GM10248 (cell line): ENCODE measurements at places on chromosomes 4 and X.

DNA sequence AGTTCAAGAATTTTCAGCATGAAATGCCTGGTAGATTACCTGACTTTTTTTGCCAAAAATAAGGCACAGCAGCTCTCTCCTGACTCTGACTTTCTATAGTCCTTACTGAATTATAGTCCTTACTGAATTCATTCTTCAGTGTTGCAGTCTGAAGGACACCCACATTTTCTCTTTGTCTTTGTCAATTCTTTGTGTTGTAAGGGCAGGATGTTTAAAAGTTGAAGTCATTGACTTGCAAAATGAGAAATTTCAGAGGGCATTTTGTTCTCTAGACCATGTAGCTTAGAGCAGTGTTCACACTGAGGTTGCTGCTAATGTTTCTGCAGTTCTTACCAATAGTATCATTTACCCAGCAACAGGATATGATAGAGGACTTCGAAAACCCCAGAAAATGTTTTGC is 168.0 kb downstream of the SOWAHB start:
- no peak for DNase-seq

DNA sequence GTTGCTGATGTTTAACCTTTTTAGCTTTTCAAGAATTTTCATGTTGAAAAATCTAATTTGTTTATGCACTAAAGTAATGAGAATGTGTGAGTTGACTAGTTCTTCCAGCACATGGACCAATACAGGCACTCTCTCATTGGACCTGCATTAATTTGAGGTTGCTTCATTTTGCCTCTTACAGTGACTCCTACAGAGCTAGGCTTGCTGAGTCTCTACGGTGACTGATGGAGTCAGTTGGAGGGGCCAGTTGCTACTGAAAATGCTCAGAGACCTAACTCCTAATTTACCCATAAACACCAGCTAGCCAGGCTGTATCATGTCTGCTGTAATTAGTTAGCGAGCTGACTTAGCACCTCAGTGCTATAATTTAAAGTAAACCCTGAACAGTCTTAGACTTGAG is 10.9 kb downstream of the MTHFD2L start:
- no peak for DNase-seq

GRCh38 chr4:8649631-8650361 is 57.2 kb downstream of the CPZ start:
- DNase-seq: no peak

- no peak for DNase-seq
Observed at GRCh38 chr4:71974681-71975080, 57.1 kb upstream of the NPFFR2 start.

DNA sequence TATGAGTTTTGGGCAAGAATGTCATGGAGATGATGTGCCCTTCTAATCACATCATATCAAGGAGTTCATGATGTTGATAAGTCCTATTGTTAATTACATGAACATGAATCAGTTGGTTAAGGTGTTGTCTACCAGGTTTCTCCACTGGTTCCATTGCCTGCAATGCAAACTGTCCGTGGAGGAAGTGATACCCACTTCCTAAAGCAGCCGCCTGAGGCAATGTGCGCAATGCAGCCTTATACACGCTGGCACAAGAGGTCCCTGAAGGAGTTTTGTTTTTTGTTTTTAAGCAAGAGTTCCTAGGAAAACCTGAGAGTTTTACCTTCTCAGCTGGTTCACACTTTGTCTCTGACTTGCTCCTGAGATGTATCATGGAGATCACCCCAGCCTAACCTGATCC is 5.9 kb upstream of the GPKOW start:
- no peak for DNase-seq

DNA sequence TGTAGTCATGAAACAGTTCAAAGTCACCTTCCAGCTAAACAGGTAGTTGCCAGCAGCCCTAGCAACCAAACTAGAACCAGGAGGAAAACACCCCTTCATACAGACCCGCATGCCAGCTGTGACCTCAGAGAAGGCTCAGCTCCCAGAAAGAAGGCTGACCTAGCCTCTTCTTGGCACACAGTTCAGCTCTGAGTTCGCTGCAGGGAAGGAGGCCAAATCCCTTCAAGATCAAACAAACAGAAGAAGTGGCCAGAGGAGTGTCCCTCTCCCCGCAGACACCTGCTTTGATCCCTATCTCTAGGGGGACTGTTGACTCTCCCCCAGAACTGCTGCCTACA is 56.0 kb downstream of the HADH start:
- no peak for DNase-seq
